ENCODE measurements at places on chromosomes 7 and 10.

DNA sequence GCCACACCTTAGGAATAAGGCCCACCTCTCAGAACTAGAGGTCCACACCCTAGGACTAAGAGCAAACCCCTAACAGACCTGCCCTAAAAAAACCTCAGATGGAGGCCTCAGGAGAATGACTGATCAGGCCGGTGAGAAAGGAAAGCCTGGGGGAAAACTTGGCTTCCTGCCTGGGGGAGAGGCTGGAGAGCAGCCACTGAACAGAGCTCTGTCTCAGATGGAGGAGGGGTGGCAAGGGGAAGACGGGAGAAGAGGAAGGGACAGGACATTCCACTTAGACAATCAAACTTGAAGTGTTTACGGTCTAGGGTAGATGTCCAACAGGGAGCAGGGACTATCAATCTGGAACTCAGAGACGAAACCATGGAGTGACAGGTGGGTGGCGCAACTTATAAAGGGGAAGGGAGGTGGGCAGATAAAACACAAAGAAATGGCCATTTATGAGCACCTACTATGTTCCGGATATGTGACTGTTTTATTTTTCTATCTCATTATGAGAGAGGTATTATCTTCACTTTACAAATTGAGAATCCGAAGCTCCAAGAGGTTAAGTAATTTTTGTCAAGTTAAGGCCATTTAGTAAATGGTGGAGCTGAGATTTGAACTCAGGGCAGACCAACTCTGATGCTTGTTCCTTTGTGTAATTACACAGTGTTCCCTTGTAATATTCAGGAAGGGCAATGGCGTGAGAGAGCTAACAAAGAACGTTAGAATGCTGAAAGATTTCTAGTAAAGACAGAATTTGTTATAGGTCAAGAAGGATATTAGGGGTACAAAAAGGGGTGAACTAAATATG lies 82.6 kb downstream of the DNMBP start:
- peak; percentile 49 for DNase-seq

- DNase-seq = no peak
Measured at GRCh38 chr10:59779756-59780533, 26.7 kb upstream of the MRLN start.

- DNase-seq = no peak
Measured at GRCh38 chr10:112275512-112276245, 7.5 kb upstream of the TECTB start.

DNA sequence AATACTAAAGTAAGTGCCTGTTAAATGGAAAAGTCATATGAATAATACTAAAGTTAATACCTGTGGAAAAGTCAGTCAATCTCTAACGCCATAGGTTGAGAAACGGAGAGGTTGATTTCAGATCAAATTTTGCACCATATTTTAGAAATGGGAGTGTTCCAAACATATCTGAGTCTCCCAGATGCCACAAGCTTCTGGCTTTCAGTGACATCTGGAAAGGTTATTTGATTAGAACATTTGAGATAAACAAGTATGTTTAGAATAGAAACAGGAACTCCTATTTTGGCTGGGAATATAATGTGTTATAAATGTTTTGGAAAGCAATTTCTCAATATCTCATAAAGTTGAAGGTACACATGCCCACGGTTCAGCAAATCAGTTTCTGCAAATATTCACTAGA lies 5.8 kb downstream of the MACC1 start:
- peak; percentile 46 for DNase-seq

- no peak for DNase-seq
Measured at GRCh38 chr7:351256-351655, 61.3 kb downstream of the FOXL3 start.

- DNase-seq = no peak
Measured at GRCh38 chr10:101122270-101123084, 8.6 kb upstream of the TLX1 start.

DNA sequence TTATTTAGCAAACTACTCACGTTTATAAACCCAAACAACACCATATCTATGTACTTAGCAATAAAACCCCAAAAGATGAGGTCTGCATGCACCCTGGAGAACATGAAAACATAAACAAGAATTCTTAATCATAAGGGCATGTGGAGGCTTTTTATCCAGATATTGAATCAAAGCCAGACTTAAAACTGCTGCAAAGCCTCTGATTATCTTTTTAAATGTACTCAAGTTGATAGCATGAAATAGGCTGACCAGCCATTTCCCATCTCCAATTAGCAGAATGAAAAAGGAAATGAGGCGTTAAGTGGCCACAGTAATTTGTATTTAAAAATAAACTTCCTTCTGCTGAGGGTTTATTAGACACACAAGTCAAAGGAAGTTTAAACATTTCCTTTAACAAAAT lies 48.3 kb downstream of the ITIH5 start:
- DNase-seq = no peak

DNA sequence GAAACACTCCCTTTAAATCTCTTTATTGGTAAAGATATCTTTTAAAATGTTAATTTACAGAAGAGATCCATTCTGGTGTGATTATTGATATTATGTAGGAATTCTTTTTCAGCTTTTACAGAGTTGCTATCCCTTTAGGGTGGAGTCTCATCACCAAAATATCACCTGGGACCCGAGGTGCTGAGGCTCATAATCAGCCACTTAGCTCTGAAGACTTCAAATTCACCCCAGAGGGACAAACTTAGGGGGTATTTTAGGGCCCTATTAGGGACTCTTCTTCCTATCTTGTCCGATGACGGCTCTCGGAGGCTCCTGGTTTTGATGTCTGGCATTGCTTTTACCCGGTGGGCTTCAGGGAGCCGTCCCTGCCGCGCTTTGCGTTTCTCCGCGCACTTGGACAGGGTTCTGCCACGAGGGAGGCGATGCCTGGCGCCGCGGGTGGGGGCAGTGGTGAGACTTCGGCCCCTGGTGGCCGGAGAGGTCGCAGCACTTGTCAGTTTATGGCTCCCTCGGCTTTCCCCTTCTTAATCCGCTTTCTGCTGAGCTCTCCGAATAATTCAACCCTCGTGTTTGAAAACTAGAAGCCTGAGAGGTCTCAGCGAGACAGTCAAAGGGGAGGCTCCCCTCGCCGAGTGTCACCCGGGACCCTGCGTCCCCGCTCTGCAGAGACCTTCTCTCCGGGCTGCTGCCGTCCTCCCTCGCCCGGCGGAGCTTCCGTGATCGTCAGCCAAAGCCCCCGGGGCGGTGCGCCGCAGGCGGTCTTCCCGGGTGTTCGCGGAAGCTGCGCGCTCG lies 27.8 kb downstream of the RBM20 start:
- DNase-seq = peak; percentile 68

GRCh38 chr7:90945104-90945787 lies 319.0 kb upstream of the FZD1 start:
- DNase-seq = peak; percentile 20

DNA sequence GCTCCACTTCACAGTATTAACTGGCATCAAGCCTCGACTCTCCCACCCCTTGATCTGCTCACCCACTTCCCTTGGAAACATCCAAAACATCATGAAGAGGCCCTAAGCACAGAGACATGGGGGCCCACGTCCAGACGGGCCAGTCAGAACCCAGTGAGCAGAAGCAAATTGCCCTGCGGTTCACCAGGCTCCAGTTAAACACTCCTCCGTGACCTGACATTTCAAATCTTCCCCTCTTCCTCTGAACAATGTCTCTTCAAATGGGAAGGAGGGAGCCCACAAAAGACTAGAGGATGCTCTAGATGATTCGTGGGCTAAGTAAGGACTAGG lies 44.8 kb downstream of the CLEC2L start:
- no peak for DNase-seq

- DNase-seq = no peak
Measured at GRCh38 chr7:105354383-105354782, 34.3 kb downstream of the SRPK2 start.

DNA sequence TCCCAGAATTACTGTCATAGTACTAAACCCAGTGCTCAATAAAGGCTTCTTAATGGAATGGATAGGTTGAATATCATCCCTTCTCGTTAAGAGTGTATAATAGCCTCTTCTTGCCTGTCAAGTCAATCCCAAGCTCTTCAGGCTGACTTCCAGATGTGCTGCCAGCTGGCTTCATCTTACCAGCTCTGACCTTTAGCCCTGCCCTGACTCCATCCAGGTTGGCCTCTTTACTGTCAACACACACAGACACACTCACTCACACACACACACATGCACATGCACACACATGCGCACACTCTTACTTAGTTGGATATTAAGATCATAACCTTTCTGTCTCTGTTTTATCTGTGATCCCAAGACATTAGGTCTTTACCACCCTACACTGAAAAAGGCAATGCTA lies 49.1 kb downstream of the ASB4 start:
- DNase-seq = no peak

DNA sequence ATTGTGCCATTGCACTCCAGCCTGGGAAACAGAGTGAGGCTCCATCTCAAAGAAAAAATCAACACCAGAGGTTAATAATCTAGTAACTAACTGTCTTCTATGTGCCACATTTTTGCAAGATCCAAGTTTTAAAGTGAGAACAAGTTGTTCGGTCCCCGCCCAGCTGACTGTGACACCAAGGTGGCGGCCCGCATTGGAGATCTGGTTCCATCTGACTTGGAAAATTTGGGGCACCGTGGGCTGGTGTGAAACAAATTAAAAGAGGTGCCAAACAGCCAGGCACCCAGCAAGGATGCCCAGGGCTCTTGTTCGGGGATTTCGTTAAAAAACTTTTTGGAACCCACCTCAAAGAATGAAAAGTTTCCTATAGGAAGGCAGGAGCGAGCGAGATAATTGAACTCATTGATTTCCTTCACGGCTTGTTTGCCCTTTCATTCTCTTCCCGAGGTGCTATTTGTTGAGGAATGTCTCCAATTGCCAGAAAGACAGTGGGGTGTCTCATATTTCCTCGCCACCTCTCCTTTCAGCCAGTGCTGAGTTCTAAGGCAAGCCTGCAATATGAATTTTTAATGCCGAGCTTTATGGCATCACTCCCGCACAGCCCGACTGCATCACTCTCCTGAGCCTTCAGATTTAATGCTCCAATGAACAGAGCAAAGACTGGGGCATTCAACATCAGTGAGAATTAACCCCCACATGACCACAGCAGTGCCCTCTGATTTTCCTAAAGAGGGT lies 156.9 kb upstream of the SH2B2 start:
- DNase-seq = no peak

DNA sequence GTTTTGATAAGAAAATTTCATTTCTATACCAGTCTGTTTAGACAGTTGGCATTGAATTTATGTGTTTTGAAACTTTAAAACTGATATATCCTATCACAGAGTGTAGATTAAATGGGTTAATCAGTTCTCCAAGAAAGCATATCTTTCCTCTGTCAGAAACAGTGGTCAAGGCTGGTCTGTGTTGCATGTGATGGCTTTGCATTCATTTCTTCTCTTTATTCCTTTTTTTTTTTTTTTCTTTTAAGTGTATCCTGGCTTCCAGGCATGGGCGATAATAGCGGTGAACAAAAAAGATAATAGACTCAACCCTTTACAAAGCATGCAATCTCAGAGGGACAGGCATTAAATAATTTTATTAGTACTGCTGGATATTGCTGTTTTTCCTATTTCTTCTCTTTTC lies 136.6 kb downstream of the LRRC4 start:
- DNase-seq = no peak

DNA sequence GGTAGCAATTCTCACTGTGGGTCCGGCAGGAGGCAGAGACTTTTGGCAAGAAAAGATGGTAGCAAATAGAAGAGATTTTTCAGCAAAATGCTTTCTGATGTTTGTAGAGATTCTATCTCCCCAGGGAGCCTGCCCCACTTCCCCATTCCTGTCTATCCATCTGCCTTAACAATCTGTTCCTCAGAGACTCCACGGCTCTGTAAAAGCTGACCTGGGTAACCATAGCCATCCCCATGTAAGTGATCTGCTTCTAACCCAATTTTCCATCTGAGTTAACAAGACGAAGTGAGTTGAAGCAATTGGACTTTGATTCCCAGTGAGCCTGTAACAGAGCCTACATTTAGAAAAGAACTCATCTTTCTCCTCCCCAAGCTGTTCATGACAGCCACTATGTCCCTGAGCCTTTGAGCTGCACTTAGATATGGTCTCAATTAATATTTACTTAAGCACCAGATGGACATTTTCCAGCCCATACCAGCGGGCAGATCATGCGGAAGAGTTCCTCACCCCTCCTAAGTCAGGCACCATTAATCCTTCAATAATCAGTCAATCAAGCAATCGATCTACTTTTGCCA lies 896.1 kb downstream of the CCSER2 start:
- no peak for DNase-seq

DNA sequence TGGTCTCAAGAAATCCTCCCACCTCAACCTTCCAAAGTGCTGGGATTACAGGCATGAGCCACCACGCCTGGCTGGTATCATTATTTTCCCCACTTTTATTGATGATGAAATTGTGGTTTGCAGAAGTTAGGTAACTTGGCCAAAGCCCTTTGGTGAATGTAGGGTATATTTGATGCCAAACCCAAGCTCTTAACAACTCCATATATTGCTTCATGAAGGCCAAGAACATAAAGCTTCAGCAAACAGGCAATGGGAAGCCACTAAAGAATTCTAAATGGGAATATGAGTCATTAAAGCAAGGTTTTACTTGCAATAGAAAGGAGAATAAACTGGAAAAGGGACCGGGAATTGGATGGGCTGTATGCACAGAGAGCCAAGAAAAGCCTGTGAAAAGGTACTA lies 142.7 kb downstream of the KMT2E start:
- DNase-seq = no peak

- peak; percentile 14 for DNase-seq
Measured at GRCh38 chr7:54798530-54798929, 39.5 kb upstream of the SEC61G start.

DNA sequence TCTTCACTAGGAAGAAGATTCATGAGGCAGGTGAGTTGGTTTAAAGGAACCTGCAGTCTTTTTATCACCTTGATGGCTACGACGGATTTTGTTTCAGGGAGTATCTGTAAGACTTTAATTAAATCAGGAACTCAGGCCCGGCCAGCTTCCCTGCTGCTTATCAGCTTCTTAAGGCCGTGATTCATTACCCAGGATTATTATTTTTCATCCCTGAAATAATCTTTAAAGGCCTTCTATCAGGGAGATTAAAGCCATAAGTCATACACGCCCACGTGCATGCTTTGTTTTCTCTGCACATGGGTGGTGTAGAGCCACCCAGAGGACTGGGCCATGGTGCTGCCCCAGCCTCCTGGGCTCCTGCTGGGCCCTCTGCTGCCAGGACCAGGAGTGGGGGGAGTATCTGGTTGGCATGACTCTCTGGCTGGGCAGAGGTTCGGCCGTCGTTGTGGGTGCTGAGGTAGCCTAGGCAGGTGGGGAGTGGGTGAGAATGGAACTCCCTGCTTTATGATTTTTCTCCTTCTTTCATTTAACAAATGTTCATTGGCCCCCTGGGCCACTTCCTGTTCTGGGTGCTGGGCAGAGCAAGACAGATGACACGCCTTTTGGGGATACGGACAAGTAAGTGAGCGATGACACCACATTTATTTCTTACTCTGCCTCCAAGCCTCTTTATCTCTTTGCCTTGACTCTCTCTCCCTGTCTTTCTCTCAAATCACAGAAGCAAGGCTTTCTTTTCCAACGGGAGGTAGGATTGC lies 39.0 kb upstream of the PCBD1 start:
- DNase-seq = peak; percentile 26

GRCh38 chr7:20089431-20089830 lies 127.8 kb downstream of the MACC1 start:
- DNase-seq = peak; percentile 65

- peak; percentile 75 for DNase-seq
Measured at GRCh38 chr10:126663328-126663727, 7.2 kb downstream of the C10orf90 start.

GRCh38 chr10:87651801-87652200 lies 7.9 kb upstream of the PAPSS2 start:
- no peak for DNase-seq
